Pulmonary artery endothelial cell (primary cell): ENCODE measurements at places on chromosomes 5 and 9. TPM values are rescaled to one million over a fixed set of nuclear protein-coding genes. Genes with fewer than 3 reads are reported as not detected.

CEL gene
- total RNA-seq, result 0.07 and 0.18 TPM in 2 replicates

RIMOC1 gene
- 8.9 and 14.2 TPM in 2 replicates for total RNA-seq

KCNT1 gene
- under 0.01 TPM in 1 of 2 replicates, not detected in the other for total RNA-seq

IFNA2 gene
- not detected in 2 replicates for total RNA-seq

CDHR2 gene
- not detected in 2 replicates for total RNA-seq

FGF10 gene
- total RNA-seq, result not detected in 2 replicates

GPR151 gene
- 0.04 TPM in 1 of 2 replicates, not detected in the other for total RNA-seq

HTR1A gene
- total RNA-seq, result not detected in 2 replicates

SMC5 gene
- 21.3 and 24.3 TPM in 2 replicates for total RNA-seq

GABRB2 gene
- total RNA-seq, result not detected in 2 replicates

SLF1 gene
- total RNA-seq, result 8.7 and 14.2 TPM in 2 replicates

MAP1B gene
- total RNA-seq, result 109 and 155 TPM in 2 replicates

ENTPD8 gene
- 0.04 and 0.07 TPM in 2 replicates for total RNA-seq

OR1K1 gene
- not detected in 2 replicates for total RNA-seq

PCDHGC5 gene
- 0.33 and 0.53 TPM in 2 replicates for total RNA-seq

NR2F1-AS1 gene
- total RNA-seq, result 15.0 and 17.1 TPM in 2 replicates

ANKDD1B gene
- 0.20 and 1.1 TPM in 2 replicates for total RNA-seq

PFN3 gene
- not detected in 2 replicates for total RNA-seq

TMEM215 gene
- under 0.01 and 0.18 TPM in 2 replicates for total RNA-seq

PCDHA9 gene
- total RNA-seq, result 0.04 TPM in 1 of 2 replicates, not detected in the other

CCL28 gene
- total RNA-seq, result 0.85 and 1.1 TPM in 2 replicates

GALNT10 gene
- total RNA-seq, result 39.5 and 60.4 TPM in 2 replicates

POLK gene
- total RNA-seq, result 24.3 and 38.3 TPM in 2 replicates

SELENOP gene
- 0.40 and 0.53 TPM in 2 replicates for total RNA-seq

C1QTNF2 gene
- 0.07 and 0.11 TPM in 2 replicates for total RNA-seq

IL3 gene
- total RNA-seq, result not detected in 2 replicates

UNC13B gene
- total RNA-seq, result 41.3 and 70.2 TPM in 2 replicates

PCDHB3 gene
- total RNA-seq, result 0.20 and 0.35 TPM in 2 replicates

ANKRD18A gene
- 0.21 and 1.5 TPM in 2 replicates for total RNA-seq
